Stimulated activated CD4-positive, alpha-beta T cell treated with anti-CD3 and anti-CD28 coated beads, Interleukin-2, amount 100 ng/mL, for 24 hours (primary cell): ENCODE measurements at places on chromosomes 5 and 9.

DNA sequence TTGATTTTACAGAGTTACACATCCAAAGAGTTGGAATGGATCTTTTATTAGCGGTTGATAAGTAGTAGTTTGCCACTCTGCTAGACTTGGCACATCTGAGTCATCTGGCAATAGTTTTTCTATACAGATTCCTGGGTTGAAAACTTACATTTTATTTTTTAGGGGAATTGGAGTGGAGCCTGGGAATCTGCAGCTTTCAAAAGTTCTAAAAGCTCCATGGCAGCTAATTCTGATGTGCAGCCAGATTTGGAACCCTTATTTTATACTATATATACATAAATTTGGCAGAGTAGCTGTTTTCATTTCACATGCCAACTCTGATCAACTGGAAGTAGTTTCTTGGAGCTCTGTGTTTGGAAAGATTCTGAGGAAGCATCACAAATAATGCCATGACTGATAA, 715.5 kb downstream of the TLR4 start:
- no peak for DNase-seq

DNA sequence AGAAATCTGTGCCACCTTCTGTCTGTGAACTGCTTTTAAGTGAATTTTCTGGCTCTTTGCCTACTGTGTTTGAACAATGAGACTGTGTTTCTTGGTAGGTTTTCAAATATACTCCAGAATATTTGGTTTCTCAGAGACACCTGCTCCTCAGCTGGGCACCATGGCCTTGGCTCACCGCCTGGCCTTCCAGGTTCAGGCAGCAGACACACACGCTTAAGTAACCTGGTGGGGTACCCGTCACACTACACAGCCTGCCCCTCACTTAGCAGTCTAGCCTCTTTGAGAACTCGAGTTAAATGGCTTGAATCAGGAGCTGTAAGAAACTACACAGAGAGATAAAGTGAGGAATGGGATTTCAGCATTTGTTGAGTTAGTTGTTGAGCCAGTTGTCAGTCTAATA, 530.5 kb downstream of the MTRR start:
- DNase-seq = no peak

GRCh38 chr5:103669615-103670014, 107.0 kb upstream of the NUDT12 start:
- DNase-seq = no peak

GRCh38 chr5:95782181-95782580, 40.3 kb downstream of the GLRX start:
- DNase-seq = no peak

- DNase-seq = no peak
Observed at GRCh38 chr9:130931508-130932254, 7.4 kb downstream of the FIBCD1 start.

GRCh38 chr9:112044186-112044585, 130.9 kb downstream of the SUSD1 start:
- DNase-seq = no peak

GRCh38 chr5:109876941-109877669, 187.4 kb downstream of the MAN2A1 start:
- no peak for DNase-seq

DNA sequence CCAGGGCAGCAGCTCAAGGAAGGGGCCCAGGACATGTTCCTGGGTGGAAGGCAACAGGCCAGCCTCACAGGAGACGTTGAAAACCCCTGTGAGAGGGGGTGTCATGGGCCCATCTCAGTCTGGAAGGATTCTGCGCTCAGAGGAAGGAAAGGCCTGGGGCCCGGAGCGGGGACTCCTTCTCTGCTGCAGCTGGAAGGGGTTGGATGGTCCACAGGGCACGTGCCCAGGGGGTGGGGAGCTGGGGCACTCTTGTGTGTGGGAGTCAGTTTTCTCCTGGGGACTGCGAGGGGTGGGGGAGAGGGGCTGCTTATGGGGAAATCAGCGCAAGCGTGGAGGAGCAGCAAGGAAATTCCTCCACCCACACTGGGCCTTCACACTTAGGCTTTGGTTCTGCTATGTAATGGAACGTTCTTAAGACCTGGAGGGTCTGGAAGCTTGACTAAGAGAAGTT, 2.9 kb upstream of the LPCAT1 start:
- no peak for DNase-seq

DNA sequence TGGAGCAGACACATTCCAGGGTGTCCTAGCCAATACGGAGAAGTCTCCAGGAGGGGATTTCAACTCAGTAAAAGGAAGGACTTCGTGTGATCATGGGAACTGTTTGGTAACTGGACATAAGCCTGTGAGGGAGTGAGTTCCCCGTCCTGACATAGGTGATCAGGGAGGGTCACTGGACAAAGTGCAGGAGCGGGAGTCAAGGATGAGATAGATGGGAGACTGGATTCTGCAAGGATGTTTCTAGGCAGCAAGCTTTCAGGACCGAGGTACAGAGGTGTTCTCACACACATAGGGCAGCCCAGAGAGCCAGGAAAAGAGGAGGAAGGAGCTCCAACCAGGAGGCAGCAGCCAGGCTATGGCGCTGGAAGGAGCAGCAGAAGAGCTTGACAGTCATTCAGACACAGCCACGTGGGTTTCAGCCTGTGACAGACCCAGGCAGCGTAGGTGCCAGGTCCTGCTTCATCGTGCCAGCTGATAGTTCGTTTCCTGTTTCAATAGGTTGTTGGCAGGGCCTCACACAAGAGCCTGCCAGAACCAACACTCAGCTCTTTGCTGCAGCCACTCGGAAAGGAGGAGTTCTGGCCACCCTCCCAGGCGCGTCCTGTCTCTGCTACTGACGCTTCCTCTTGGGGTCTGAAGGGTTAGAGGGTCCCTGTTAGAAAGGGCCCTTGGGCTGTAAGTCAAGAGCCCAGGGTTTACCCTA, 84.1 kb downstream of the AMBP start:
- no peak for DNase-seq

DNA sequence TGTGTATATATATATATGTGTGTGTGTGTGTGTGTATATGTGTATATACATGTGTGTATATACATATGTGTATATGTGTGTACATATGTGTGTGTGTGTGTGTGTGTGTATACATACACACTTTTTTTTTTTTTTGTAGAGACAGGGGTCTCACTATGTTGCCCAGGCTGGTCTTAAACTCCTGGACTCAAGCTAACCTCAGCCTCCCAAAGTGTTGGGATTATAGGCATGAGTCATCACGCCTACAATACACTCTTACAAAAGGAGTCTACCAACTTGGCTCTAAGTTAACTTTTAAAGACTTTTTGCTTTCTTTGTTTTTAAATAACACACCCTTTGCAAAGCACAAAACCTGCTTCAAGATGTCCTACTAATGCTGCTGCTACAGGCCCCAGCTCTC, 2.1 kb downstream of the C9orf78 start:
- no peak for DNase-seq

DNA sequence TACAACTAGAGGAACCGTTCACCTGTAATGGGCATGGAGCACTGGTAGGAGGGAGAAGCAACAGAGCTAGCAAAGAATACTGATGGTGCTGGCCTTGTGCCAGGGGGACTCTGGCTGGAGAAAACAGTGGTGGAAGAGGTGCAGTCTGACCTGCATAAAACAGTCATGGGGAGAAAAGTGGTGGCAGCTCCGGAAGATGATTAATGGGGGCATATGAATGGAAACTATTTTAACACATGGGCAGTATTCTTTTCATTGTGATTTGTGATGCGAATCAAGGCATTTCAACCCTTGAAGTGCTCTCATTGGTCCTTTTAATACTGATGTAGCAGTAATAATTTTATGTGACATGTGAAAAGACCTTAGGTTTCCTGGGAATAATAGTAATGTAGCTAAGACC, 219.6 kb downstream of the ADAMTS6 start:
- DNase-seq = no peak

GRCh38 chr5:150215979-150216944, 26.4 kb downstream of the SLC6A7 start:
- DNase-seq = no peak

GRCh38 chr5:17769277-17769676, 135.0 kb downstream of the TAF11L14 start:
- DNase-seq = no peak

- DNase-seq = no peak
Observed at GRCh38 chr9:127185931-127186781, 63.7 kb upstream of the ANGPTL2 start.

DNA sequence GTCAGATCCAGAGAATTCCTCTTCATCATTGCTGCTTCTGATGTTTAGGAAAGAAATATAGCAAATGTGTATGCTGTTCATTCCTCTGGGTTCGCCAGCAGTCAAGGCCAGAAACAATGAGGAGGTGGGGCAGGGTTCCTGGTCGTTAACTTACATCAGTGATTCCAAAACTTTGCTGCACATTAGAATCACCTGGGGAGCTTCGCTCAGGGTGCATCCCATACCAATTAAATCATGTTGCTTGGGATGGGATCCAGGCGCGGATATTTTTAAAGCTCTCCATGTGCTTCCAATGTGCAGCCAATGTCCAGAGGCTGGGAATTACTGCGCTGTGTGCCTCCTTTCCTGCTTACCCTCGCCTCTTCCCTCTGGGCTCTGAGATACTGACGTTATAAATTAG, 227.9 kb upstream of the KLF9 start:
- DNase-seq = no peak

DNA sequence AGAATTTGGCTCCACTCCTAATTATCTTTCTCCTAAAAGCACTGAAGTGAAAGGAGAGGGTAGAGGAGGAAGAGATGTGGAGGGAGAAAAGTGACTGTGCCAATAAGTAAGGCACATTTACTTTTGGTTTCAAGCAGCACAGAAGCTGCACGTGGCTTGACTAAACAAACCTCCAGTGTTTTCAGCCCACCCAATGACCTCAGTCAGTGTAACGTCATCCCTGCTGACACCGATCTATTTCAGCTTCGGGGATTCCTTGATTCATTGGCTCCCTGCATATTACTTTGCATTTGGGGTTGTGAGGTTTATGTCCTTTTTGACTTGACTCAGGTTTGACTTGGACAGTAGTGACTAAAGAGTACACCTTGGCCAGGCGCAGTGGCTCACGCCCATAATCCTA, 35.6 kb upstream of the NIM1K start:
- no peak for DNase-seq

GRCh38 chr5:132454361-132454760, 36.2 kb downstream of the IRF1 start:
- no peak for DNase-seq

DNA sequence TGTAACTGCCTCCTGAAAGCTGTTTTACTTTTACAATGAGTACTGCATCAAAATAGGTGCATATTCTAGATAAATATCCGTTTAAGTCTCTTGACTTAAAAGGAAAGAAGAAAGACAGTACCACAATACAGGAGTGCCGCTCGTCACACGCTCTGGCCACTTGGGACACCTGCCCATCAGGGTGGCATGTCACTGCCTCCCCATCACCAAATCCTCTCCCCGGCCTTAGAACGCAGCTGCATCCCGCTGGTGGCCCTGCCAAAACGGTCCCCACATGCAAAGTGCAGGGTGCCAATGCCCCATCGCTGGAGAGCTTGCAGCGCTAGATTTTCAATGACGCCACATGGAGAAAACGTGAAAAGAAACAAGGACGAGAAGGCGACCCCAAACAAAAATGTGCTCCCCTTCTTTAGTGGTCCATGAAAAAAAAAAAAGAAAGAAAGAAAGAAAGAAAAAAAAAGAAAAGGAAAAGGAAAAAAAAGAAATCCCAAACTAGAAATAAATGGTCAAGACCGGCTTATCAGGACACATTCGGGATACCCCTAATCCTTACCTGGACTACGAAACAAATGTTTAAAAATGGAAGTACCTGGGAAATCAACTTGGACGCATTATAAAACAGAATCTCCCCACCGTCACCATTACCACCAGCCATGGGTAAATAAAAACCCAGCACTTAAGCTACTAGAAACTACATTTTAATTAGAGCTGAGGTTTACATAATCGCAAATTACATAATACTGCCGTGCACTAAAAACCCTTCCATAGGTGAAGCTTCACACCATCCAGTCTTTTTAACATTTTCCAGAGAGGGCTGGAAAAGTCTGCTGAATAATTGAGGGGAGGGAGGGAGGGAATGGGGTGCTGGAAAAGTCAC, 1.0 kb downstream of the ANKH start:
- peak; percentile 67 for DNase-seq

DNA sequence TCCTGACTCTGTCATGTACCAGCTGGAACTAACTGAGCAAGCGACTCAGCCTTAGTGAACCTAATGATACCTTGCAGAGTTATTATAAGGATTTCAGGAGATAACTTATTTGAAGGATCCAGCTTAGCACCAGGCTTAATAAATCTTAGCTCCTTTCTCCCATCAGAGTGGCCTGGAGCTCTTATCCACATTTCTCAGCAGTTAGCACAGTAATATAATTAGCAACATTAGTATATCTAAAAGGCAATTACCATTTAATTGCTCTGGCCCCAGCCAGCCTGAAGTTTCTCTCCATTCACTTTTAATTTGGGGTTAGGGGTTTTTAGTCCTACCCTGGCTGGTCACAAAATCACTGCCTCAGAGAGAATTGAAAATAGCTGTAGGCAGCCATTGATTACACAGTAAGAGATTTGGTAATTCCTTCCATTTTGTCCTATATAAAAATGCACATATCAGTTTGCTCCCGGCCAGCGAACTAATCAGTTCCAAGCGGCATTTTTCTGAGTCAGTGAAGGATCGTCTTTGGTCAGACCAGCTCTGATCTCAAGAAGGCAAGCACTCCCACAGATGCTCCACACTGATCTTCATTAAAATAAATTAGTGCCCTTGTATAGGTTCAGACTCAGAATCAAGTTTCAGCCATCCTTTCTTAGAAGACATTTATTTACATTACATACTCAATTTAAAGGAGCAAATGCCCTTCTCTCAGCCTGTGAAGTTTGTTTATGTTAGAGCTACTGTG, 56.6 kb downstream of the SNCAIP start:
- no peak for DNase-seq

DNA sequence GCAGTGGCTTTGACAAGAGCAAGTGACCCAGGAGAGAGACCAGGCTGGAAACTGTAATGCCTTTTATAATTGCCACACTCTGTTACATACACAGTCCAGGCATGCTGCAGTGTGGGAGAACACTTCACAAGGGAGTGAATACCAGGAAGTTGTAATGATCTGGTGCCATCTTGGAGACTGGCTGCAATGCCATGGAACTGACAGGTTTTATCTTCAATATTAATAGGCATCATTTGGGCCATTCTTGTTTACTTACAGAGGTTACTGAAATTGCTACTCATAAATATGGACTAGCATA, 274.3 kb downstream of the AUH start:
- no peak for DNase-seq

DNA sequence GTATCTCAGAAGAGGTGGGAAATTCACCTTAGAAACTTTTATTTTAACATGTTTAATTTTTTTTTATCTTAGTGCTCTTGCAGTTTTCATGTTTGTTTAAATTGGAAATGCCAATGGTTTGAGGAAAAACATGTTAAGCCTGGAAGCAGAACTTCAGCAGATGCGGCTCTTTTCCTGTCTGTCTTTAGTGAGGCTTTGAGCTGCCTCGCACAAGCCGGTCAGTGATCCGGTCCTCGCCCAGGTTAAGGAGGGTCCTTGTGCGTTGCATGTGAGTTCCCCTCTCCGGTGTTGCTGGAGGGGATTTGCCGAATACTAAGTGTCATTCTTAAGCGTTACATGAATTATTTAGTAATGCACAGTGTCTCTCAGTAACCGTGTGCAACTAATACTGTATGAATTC, 9.4 kb upstream of the PLEKHG4B start:
- DNase-seq = no peak
